AG09309 (cell line): ENCODE measurements at places on chromosomes 11 and 22.
A peak's percentile ranks its signal among the peaks of the same experiment; 100 is the strongest.

GRCh38 chr11:96241331-96241841 lies 101.6 kb downstream of the MAML2 start:
- DNase-seq, result no peak

DNA sequence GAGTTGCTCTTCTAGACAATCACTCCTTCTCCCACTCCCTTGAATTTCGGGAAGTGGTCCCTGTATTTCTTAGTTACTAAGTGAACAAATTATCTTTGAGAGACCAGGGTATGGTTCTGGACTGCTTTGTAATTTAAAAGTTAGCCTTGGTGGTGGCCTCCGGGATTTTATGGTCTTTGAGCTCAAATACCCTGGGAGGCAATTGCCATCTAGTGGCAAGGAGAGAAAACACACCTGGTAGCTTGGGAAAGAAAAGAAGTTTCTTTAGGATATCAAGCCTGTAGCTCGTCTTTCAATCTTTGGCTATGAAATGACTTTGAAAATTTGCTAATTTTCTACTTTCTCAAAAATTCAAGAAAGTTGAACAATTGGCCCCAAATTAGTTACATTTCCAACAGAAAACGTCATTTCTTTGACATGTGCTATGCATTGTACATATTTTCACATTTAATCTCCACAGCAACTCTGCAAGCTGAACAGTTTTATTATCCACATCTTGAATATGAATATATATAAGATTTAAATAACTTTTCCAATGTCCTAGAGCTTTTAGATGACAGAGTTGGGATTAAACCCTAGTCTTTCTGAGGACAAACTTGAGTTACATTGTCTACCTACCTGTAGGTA lies 39.1 kb downstream of the MMP27 start:
- DNase-seq, result peak; percentile 8

DNA sequence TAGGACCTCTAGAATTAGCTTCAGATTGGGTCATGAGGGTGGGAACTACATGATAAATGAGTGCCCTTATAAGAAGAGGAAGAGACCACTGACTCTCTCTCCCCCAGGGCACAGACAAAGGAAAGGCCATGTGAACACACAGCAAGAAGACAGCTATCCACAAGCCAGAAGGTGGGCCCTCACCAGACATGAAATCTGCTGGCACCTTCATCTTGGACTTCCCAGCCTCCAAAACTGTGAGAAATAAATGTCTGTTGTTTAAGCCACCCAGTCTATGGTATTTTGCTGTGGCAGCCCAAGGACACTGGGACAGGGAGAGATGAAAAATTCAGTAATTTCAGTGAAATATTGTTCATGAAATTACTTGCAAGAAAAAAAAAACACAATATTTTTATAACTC lies 5.9 kb downstream of the RBFOX2 start:
- no peak for DNase-seq

- DNase-seq, result no peak
Observed at GRCh38 chr11:61082931-61083531, 19.3 kb upstream of the CD5 start.

DNA sequence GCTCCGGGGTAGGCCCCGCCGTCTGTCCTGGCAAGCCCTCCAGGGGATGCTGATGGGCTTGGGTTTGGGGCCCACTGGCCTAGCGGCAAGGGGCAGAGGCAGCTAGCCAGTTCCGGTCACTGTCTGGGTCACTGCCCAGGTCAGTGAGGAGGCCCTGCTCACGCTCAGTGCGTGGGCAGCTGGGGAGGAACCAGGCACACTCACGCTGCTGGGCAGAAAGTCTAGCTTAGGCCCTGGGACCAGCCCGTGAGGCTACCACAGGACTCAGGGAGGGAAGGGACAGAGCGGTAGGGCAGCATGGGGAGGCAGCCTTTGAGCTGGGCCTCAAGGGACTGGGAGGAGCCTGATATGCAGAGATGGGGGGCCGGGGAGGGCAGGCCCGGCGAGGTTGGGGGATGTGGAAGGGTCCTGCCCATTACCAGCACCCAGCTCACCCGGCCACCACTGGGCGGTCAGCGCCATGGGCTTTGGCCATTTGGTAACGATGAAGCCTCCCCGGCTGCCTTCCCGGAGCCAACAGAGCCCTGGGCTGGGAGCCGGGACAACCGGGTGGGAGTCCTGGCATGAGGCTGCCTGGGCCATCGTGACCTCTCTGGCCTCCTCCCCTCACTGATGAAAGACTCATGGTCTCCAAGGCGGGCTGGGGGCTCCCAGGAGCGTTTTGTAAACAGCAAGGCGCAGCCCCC lies 14.2 kb downstream of the SHISAL1 start:
- no peak for DNase-seq

- DNase-seq, result no peak
Observed at GRCh38 chr11:126474220-126474619, 118.7 kb downstream of the ST3GAL4 start.

GRCh38 chr22:50400406-50400805 lies 57.3 kb downstream of the PPP6R2 start:
- no peak for DNase-seq

GRCh38 chr11:83127310-83127637 lies 29.7 kb upstream of the PCF11 start:
- no peak for DNase-seq

DNA sequence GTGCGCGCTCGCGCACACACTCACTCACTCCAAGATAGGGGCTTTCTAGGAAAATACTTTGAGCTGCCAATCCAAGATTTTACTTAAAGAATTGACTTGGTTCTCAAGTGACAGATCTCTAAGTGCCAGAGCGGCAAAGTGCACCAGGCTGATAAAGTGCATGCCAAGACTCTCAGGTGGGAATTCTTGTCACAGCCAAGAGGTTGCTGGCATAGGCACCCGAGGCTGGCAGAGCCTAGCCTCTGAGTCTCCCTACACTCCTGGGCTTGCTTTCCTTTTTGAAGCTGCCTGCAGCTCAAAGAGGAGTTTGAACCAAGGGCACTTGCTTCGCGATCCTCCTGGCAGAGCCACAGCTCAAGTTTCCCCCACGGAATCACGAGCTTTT lies 2.5 kb upstream of the ADM start:
- DNase-seq, result no peak

GRCh38 chr11:10539339-10539738 lies 1.6 kb downstream of the RNF141 start:
- DNase-seq, result no peak

DNA sequence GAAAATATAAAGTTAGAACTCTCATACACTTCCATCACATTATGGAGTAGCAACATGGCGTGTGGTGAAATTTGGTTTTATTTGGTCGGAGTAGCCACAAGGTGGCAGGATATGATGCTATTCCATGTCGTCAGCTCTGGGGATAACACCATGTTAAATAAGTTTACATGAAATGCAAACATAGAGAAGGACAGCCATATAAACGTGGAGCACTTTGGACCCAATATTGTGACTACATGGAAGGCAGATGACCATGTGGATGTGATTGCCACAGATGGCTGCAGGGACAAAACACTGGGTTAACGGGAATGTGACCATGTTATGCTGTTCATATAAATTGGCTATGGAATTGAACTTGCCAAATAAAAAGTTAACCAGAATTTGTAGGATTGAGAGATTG lies 21.0 kb downstream of the OR5M11 start:
- DNase-seq, result no peak

- DNase-seq, result no peak
Observed at GRCh38 chr11:3859373-3859881, 4.0 kb downstream of the STIM1 start.

- DNase-seq, result no peak
Observed at GRCh38 chr22:37375801-37376200, 51.5 kb downstream of the ELFN2 start.

DNA sequence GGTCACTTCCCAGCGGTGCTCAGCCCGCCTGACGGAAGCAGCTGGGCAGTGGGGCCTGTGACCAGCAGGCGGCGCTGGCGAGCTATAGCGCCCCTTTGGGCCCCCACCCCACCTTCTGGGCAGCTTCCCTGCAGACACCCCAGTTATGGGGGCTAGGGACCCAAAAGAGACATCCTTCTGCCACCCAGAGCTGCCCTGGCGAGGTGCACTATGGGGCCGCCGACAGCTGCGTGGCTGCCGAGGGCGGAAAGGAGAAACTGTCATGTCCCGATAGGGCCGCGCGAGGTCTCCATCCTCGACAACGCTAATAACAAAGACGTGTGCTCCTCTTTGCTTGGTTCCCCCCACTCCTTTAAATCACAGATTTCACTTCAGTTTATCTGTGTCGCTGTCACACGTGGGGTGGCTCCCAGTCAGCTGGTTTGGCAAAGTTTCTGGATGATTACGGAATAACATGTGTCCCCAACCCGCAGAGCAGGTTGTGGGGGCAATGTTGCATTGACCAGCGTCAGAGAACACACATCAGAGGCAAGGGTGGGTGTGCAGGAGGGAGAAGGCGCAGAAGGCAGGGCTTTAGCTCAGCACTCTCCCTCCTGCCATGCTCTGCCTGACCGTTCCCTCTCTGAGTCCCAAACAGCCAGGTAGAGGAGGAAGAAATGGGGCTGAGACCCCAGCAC lies 673 bp upstream of the MYO7A start:
- no peak for DNase-seq

- DNase-seq, result no peak
Observed at GRCh38 chr22:44444341-44445306, 53.4 kb downstream of the RTL6 start.

DNA sequence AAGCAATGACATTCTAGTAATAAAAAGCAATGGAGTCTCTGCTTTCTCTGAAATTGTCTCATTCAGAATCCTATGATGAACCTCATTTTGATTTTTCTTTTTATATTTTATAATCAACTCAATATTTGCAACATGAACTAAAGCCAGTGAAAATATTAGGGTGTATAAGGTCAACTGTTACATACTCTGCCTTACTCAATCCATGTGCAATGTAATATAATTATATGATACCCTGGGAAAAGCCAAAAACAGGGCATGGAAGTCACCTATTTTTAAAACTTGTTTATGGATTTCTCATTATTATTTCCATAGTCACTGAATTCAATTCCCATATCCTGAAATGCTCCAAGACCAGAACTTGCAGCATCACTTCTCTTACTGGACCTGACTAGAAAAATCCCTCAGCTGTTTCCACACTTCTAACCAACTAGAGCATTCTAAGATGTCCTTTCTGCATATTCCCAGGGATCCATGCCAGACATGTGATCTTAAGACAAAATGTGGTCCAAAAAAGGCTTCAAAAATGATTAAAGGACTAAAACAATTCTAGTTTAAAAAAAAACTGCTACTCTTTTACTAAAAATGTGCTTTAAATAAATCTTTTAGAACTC lies 97.3 kb downstream of the GUCY1A2 start:
- DNase-seq, result no peak

GRCh38 chr22:39953101-39953500 lies 7.1 kb upstream of the TMA7B start:
- DNase-seq, result no peak

- no peak for DNase-seq
Observed at GRCh38 chr22:35615156-35615555, 2.0 kb downstream of the MB start.

GRCh38 chr11:119671561-119672015 lies 57.4 kb downstream of the NECTIN1 start:
- DNase-seq, result no peak

DNA sequence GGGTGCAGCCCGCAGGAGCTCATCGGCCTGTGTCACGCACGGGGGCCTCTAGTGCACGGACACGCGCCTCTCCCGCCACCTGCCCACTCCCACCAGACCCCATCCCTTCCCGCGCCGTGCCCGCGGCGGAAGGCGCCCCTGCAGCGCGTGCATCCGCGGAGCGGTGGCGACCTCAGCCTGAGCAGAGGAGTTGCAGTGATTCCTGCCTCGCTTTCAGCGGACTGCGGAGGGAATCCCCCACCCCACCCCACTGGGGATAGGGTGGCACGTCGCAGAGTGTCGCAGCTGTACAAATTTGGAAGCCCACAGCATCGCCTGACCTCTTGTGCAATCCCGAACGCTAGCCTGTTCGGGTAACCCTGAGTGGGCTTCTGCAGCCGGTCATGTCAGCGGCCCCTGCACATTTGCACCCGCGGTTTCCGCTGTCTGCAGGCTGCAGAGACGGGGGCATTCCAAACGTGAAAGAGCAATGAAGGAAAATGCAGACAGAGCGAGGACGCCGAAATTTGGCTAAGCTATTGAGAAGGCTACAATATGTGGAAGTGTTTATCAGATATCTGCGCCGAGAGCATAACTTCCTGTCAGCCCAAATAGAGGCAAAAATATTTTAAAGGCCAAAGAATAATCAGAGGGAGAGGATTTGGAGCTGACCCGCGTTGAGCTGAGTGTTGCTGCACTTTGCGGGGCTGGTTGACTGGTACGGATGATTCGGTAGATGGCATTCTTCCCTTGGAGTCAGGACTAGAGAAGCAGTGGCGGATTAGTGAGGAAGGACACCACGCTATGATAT lies 617 bp upstream of the ARHGAP20 start:
- no peak for DNase-seq

DNA sequence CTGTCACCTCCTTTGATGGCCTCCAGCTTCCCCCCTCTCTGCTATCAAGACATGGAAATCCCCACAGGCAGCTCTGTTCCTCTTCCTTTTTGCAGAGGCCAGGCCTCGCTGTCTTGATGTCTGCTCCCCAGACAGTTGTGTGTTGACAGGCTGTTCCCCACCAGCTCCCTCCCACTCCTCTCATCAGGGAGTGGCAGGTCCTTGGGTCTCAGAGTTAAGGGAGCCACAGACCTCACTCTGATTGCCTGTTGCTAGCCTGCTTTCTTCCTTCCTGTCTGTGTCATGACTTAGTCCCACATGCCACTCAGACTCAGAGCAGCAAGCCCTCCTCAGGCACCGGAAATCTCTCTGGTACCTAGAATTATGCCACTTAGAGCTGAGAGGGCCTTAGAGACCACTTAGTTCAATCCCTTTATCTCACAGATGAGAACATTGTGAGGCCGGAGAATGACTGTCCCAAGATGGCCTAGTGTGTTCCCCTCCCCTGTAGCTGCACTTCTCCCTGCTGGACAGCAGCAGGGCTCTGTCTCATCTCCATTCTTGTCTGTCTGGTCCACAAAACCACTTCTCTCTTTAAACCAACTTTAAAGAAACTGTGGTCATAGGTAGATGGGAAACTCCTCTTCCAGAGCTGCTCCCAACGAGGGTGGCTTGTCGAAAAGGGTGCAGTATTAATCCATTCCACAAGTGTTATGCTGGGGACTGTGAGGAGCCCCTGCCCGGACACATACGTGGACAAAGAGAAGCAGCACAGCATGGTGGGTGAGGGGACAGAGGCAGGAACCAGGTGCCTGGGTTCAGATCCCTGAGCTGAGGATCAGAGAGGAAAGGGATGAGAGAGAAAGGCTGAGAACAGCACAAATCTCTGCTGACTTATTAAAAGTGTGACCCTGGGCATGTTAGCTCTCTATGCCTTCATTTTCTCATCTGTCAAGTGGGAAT lies 4.2 kb downstream of the AMPD3 start:
- DNase-seq, result no peak

GRCh38 chr11:127000981-127001380 lies 411 bp upstream of the KIRREL3 start:
- no peak for DNase-seq

DNA sequence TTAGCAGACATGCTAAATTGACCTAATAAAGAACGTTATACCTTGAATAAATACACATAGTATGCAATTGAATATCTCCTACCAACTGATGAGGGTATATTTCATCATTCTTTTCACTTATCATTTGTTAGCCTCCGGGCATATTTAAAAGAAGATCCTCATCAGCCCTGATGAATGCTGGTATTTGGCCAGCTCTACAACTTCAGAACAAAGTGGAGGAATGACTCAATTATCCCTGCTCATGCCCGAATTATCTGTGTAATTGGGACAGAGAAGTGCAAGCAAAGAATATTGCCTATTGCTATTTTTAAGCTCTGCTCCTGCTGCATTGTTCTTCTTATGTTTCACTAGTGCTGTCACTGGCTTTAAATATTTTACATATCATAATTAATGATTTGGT lies 622.1 kb downstream of the METTL15 start:
- no peak for DNase-seq

- DNase-seq, result no peak
Observed at GRCh38 chr11:83449338-83449913, 163.3 kb upstream of the CCDC90B start.
